Activated CD8-positive, alpha-beta memory T cell treated with anti-CD3 and anti-CD28 coated beads for 48 hours (primary cell): ENCODE measurements at places on chromosomes 7 and 10.

- peak; percentile 15 for DNase-seq
Observed at GRCh38 chr10:109978481-109978880, 29.3 kb upstream of the ADD3 start.

DNA sequence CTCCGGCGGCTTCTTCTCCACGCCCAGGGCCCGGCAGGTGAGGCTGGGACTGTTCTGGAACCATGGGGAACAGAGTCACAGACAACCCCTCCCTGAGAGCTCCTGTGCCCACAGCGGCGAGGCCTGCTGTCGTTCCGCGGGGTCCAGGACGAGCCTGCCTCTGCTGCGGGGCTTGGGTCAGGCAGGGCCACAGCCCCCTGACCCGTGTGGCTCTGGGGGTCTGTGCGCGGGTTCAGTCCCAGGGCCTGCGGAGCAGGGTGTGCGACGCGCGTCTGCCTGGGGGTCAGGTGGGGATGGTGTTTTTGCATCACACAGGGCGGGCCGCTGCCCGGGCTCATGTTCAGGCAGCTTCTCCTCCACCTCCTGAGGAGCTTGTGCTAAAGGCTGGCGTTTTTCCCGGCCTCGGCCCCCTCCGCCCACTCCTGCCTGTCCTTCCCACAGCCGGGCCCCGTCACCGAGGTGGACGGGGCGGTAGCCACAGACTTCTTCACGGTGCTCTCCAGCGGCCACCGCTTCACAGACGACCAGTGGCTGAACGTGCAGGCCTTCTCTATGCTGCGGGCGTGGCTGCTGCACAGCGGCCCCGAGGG, 8.4 kb downstream of the AP5Z1 start:
- no peak for DNase-seq

- no peak for DNase-seq
Observed at GRCh38 chr7:50349963-50350944, 45.7 kb downstream of the IKZF1 start.

DNA sequence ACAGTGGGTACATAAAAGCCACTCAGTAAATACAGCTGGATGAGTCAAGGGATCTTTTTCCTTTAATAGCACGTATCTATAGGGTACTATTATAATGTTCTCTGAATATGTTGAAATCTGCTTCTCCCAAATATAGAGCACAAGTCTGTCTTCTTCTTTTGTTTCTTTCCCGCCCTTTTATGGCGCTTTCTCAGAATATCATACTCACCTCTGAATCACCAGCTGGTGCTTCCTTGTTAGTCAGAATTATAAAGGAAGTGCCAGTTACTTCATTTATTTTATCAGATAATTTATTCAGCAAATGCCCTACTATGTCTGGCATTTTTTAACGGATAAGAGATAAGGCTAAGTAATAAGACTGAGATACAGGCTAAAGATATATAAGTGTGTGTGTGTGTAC, 772.9 kb downstream of the SORCS3 start:
- DNase-seq: no peak

DNA sequence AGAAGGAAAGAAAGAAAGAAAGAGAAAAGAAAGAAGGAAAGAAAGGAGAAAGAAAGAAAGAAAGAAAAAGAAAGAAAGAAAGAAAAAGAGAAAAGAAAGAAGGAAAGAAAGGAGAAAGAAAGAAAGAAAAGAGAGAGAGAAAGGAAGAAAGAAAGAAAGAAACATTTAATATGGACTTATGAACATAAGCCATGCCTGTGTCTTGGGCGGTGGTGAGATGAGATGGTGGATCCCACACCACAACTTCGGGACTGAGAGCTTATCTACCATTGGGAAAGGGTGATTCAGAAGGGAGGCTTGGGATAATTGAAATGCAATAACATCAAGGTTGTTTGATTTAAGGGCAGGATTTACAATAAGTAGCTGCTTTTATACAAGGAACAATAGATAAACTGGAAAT, 843.9 kb upstream of the AUTS2 start:
- DNase-seq: no peak

- DNase-seq: no peak
Observed at GRCh38 chr7:43698460-43699255, 30.7 kb downstream of the COA1 start.

DNA sequence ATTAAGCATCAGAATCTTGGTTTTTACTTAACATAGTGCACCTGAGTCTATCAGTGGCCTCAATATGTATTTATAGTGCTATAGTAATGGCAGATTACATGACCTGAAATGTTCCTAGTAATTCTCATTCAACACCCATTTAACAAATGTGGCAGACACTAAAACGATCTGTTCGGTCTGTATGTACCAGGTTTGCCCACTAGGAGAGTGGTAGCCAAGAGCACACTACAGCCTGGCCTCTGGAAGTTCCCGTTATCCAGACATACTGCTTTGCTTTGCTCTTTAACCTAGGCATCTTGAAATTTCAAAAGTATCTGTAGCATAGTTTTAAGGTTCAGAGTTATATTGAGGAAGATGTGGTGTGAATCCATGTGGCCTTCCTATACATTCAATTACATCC, 395.7 kb upstream of the NRG3 start:
- no peak for DNase-seq

- no peak for DNase-seq
Observed at GRCh38 chr10:92699518-92700381, 10.0 kb downstream of the HHEX start.

GRCh38 chr7:81676105-81676811, 93.6 kb downstream of the HGF start:
- no peak for DNase-seq

- DNase-seq: no peak
Observed at GRCh38 chr7:100827330-100828226, at the start of gene EPHB4. Gene EPHB4 (minus strand): TSS chr7:100827523. CDS start chr7:100827030, 493 bp downstream.

DNA sequence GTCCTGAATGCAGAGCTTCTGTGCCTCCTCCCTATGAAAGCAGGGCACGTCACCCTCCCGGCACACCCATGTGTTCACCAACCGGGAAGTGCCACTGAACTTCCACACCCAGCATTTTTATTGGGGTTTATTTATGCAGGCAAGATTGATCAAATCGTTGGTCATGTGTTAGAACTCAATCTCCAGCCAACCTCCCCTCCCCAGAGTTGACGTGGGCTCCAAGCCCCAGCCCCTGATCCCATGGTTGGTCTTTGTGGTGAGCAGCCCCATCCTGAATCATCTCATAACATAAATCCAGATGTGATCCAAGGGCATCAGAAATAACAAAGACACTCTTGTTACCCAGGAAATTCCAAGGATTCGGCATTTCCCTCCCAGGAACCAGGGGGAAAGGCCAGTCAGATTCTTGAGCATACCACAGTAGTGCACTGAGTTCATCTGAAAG, 151.2 kb downstream of the TPST1 start:
- no peak for DNase-seq

DNA sequence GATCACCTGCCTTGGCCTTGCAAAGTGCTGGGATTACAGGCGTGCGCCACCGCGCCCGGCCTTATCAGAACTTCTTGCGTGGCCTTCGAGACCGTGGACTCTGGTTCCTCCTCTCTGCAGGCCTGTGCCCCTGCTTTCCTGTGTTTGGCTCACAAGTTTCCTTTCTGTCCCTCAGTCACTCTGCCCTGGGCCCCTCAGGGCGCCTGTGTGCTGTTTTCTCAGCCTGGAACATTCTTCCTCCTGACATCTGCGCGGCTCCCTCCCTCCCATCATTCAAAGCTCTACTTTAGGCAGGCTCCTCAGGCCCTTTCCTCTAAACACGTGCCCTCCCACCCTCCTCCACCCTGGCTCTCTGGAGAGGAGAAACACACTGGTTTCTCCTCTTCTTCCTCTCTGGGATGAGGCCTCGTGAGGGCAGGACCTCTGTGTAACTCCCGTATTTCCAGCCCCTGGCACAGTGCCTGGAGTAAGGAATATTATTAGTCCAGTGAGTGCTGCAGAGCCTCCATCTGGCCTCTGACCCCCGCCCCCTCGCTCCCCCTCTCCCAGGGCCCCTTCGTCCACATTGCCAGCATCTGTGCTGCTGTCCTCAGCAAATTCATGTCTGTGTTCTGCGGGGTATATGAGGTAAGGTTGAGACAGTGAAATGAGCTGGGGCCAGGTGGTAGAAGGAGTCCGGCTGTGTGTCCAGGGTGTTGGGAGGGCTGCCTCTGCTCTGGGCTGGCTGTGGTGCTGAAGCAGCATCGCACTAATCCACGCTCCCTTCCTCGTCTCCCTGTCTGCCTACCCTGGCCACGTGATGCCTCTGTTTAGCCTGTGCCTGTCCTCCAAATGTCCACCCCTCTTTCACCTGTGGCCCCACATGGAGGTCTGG, 7.1 kb downstream of the CLCN1 start:
- no peak for DNase-seq
